CD4-positive, alpha-beta T cell treated with Interleukin-17A for 1 hour (primary cell): ENCODE measurements at places on chromosomes 2 and 18.
A peak's percentile ranks its signal among the peaks of the same experiment; 100 is the strongest.

- no peak for DNase-seq
Observed at GRCh38 chr18:24023185-24023814, 8.7 kb downstream of the TTC39C start.

GRCh38 chr18:70705831-70706416 lies 417.1 kb downstream of the SOCS6 start:
- no peak for DNase-seq

- DNase-seq = no peak
Observed at GRCh38 chr2:128145651-128146050, 54.7 kb downstream of the UGGT1 start.

DNA sequence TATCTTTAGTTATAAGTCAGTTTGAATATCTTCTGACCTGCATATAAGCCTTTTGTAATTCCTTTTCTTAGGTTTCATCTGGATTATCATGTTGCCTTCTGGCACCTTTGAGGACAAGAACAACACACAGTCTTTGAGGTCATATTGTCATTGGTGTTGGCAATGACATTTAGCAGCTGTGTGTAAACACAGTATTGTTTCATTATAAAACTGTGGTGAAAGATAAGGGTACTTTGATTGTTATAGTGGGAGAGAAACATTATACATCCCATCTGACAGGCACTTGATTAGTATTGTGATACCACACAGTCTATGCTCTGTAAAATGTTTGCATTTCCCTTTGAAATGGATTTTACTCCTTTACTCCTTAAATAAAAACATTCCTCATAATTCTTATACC lies 313.5 kb downstream of the RPRM start:
- no peak for DNase-seq

DNA sequence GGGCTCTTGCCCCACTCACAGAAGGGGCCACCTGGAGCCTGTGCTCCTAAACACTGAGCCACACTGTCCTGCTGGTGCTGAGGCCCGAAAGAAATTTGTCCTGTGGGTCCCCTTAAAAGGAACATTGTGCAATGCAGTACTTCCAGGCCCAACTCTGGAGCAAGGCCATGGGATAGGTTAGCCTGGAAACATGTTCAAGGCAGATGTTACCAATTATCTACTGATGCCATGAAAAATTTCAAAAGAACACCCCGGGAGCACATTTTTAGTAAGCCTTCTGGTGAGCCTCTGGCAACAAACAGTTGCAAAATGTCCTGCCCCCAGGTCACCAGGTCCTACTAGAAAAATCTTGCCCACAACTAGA lies 12.3 kb upstream of the PTMA start:
- no peak for DNase-seq

- DNase-seq = no peak
Observed at GRCh38 chr2:143564419-143564818, 435.2 kb downstream of the ARHGAP15 start.

GRCh38 chr2:230805353-230806017 lies 59.3 kb upstream of the ITM2C start:
- DNase-seq = no peak

GRCh38 chr2:83368916-83369315 lies 1090.2 kb downstream of the SUCLG1 start:
- DNase-seq = no peak

GRCh38 chr18:73563901-73564472 lies 583.6 kb downstream of the FBXO15 start:
- no peak for DNase-seq

GRCh38 chr2:223797811-223798721 lies 39.3 kb downstream of the AP1S3 start:
- DNase-seq = peak; percentile 14

DNA sequence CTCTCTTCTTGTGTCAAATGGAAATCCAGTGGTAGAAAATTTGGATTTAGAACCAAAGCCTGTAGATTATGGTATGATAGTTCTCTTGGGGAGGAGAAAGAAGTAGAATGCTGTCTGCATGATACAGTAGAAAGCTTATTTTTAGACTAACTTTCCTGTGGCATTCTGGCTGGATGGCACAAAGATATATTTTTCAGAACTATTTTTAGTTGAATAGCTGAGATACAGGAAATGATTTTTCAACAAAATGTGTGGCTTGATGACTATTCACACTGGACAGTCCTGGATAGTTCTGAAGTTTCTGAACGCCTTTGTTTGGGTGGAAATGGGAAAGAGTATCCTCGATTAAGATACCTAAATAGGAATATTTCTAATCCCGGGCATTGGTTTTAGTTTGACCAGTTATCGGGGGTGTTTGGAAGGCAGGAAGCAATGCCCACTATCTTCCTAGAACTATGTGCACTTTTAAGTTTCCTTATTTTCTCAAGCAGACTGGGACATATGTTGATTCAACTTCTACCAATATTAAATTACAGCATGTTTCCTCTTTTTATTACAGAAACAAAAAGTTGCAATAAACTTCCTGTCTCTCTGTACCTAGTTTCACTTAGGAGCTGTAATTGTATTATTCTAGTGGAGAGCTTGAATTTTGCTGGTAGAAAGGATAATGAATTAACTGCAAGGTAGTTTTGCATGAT lies 32.1 kb downstream of the GDF7 start:
- no peak for DNase-seq

DNA sequence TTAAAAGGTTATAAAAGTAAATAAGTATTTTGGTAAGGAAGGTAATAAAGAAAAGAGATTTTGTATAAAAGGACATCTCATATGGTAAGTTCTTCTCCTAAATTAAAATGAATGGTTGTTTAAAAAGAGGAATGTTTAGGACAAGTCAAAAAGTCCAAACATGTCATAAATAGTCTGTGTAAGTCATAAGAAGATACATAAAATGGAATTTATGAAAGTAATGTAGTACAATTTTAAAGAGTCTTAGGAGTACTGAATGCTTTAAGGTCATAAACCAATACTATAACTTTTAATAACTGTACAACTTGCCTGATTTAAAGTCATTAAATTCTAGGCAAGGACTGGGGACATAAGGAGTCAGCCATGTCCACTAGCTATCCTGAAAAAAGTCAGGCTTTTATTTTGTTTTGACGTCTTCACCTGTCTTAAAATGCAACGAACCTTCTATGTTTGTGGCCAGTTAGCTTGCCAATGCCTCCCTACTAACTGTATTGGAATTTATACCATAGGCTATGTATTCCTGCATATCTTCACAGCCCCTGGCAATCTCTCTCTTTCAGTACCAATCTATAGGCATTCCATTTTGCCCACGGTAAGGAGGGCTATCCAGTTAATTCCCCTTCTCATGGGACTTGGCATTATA lies 312.3 kb upstream of the LRRTM4 start:
- DNase-seq = no peak

- no peak for DNase-seq
Observed at GRCh38 chr2:26473796-26474195, 4.1 kb downstream of the OTOF start.

DNA sequence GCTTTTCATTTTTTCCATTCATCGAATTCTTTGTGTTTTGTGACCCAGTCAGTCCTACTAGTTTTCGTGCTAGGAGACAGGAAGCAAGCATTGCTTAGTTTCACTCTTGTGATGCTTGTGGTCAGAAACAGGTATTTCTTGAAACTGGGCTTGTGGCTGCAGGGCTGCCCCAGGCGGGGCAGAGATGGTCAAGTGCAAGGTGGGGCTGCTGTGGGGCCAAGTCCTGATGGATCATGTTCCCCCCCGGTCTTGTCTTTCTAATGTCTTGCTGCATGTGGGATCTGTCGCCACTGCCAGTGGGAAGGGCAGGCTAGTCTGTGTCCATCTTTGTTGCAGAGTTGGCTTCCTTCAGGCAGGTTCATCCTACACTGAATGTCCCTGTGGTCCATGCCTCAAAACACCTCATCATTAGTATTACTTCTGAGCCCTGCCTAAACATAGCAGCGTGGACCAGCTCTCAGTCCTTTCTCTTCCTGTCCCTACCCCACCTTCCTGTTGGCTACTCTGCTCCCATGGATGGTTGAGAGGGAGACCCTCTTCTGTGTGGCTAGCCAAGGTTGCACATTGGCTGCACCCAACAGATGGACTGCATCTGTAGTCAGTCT lies 38.7 kb downstream of the INPP4A start:
- DNase-seq = peak; percentile 39

- peak; percentile 13 for DNase-seq
Observed at GRCh38 chr18:41955688-41956087, 654 bp downstream of the PIK3C3 start.

GRCh38 chr2:84894758-84895520 lies 10.5 kb upstream of the TMSB10 start:
- peak; percentile 51 for DNase-seq

DNA sequence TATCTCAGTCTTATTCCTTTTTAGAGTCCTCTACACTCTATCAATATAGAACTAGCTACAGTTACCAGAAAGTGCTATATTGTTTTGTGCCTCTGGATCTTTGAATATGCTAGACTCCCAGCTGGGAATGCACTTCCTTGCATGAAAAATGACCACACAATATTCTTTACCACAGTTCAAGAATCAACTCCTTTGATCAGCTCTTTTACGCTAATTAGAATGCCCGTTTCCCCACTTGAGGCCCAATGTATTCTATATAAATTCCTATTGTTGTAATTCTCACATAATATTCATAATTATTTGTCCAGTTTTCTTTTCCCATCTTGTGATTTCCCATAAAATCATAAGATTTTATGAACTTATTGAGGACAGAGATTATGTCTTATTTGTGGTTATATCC lies 142.2 kb downstream of the UBE2E3 start:
- no peak for DNase-seq

- no peak for DNase-seq
Observed at GRCh38 chr2:42421601-42422239, 60.7 kb upstream of the COX7A2L start.

DNA sequence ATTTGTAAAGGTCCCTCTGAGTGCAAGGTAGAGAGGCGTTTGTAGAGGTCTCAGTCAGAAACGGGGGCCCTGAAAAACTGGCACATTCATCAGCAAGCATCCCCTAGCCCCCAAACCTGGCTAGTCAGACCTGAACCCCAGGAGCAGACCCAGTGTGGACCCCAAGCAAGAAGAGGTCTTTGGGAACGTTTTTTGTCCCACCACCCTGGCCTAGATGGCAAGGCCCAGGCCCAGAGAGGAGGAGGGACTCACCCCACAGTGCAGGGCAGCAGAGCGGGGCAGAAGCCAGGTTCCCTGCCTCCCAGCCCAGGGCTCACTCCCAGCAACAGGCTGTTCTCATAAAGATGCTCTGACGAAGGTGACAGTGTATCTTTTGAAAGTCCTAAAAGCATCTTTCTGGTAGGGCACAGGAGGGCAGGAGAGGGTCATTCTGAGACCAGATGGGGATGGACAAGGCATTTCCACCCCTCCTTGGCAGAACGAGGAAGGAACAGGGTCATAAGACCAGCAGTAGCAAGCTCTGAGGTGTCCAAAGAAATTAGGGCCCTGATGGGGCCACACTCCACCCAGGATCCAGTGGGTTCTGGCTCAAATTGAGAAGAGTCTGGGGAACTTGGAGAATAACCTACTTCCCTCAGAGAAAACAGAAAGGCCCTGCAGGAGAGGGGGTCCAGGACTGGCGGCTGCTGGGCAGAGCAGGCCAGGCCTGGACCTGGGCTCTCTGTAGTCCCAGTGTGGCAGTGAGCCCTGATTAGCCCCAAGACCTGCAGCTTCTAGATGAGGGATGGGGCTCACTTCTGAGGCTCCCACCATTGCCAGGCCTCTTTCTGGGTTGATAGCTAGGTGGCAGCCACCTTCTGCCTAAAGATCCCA lies 18.2 kb downstream of the ADRA2B start:
- DNase-seq = no peak

GRCh38 chr2:67445652-67446268 lies 48.6 kb downstream of the ETAA1 start:
- DNase-seq = no peak

DNA sequence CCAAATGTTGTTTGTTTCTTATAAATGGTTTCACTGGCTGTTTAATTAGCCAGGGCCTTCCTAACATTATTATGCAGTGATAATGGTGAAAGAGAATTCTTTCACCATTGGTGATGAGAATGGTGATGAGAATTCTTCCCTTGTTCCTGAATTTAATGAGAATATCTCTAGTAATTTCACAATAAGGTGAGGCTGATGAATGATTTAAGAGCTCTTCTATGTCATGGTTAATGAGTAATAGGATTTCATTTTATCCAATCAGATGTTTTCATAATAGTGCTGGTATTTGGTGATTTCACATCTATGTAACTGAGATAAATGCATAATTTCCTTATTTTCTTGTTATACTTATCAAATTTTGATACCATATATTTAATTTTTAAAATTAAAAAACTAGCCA lies 535.7 kb upstream of the ZEB2 start:
- DNase-seq = no peak

DNA sequence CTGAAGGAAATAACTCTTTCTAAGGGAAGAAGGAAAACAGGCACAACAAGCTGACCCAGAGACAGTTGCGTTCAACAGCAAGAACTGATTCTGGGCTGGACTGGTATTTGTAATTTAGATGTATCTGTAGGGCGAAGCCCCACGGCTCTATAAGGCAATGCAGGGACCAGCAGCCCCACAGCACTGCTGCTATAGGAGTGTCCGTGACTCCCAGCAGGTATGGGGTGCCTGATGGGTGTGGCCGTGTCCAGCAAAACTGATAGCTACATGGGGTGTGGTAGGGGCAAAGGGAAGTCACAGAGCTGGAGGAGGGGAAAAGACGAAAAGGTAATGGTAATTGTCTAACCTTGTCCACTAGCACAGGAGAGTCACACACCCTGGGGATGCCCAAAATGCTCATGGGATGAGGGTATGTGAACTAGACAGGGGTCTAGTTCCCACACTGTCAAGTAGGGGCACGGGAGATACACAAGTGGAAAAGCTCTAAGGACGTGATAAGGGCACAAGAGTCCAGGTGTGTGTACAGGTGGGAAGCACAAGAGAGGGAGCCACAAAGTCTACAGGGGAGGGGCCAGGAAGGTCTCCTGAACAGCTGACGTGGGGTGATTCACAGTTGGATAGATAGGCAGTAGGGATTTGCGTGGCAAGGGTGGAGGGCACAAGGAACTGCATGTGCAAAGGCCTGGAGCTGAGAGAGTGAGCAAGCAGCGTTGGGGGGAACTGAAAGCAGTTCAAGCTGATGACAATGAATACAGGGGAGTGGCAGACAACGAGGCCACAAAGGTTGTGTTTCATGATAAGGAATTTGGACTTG lies 48.5 kb upstream of the ASPRV1 start:
- peak; percentile 8 for DNase-seq

DNA sequence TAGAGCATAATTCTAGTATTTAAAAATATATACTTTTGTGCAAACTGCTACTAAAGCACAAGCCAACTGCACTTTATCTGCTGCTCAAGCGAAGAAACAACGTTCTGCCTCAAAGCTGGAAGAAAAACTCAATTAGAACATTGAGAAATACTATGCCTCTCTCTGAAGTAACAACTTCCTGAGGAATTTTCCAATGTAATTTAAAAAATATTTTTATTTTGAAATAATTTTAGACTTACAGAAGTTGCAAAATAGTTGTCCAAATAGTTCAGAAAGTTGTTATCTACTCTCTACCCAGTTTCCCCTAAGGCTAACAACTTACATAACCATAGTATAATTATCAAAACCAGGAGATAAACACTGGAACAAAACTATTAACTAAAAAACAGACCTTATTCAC lies 12.3 kb upstream of the POLI start:
- no peak for DNase-seq

DNA sequence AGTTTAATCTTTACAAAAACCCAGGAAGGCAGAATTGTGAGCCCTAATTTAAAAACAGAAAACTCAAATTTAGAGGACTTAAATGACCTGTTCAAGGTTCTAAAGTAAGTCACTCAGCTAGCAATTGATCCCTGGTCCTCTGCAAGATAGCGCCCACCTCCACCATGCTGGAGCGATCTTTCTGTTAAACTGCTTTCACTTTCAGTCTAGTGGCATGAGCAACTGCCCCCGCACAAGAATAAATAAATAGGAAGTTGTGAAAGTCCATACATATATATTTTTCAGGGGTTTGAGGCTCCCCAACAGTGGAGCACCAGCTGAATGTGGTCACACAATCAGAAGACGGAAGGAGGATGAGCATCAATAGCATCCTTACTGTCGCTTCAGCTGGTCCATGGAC lies 217.9 kb downstream of the NAPG start:
- DNase-seq = no peak
